Activated CD8-positive, alpha-beta memory T cell treated with anti-CD3 and anti-CD28 coated beads for 1 hour (primary cell): ENCODE measurements at places on chromosomes 4 and X.

- DNase-seq: no peak
These were observed 47.9 kb downstream of the TMEM131L start for GRCh38 chr4:153514001-153514526.

- no peak for DNase-seq
These were observed 246.2 kb upstream of the PITX2 start for GRCh38 chr4:110869114-110869513.

DNA sequence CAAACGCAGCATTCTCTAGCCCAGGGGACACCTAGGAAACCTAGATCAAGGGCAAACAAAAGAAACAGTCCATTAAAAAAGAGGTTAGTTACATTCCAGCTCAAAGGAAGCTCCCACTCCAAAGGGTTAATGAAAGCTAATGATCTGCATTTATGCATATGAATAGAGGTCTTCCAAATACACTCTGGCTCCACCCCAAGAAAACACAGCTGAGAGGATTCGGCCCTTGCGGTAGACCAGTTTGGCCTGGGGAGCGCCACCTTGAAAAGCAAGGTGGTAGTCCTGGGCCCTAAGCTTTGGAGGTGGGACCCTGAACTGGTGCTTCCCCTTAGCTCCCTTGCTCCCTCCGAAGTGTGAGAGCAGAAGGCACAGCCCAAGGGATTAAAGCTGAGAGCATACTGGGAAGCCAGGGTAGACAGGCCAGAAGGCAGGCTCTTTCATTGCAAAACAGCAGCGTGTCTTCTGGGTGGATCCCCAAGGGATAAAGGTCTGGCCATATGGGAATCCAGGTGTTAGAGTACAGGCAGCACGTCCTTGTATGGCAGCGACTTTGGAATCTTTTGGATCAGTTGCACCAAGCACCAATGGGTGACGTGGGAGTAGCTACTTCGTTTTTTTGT lies 3.7 kb downstream of the GABRQ start:
- no peak for DNase-seq

GRCh38 chr4:44086753-44087152 lies 361.9 kb downstream of the KCTD8 start:
- DNase-seq: no peak

- DNase-seq: no peak
These were observed 907 bp downstream of the LHFPL1 start for GRCh38 chrX:112678831-112679230.

- DNase-seq: no peak
These were observed 49.7 kb upstream of the PRKX start for GRCh38 chrX:3763111-3763510.

DNA sequence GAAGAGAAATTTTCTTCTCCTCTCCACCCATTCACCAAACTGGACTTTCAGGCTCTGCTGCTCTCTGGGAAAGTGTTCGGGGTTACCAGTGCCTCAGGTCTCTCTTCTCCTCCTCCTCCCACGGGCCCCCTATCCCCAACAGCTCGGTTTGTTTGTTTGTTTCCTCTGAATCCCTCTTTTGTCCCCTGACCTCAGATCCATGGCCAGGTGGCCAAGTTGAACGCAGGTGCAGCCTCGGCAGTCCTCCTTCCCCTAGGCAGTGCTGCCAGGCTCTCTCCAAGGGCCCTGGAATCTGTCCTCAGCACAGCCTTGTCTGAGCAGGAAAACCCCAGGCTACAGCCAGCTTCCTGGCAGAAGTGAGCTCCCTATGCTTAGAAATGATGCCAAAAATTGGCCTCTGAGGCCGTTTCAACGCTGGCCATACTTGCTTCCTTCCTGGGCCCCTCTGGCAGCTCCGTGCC lies 60.0 kb downstream of the FHDC1 start:
- DNase-seq: no peak

DNA sequence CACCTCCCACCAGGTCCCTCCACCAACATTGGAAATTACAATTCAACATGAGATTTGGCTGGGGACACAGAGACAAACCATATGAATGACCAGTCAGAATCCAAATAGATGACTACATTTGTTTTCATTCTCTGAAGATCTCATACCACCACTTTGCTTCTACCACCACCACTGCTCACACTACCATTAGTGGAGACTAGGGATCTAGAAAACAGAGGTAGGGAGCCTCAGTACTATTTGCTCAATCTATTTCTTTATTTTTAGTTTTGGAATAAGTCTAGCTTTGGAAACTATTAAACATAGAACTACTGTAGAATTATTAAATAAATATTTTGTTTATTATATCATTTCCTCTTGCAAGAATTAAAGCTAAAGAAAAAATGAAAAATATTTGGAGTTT lies 727.9 kb downstream of the CCSER1 start:
- DNase-seq: no peak

GRCh38 chrX:135345107-135345589 lies 35.9 kb downstream of the ETDC start:
- DNase-seq: no peak

GRCh38 chr4:28523681-28524190 lies 1663.1 kb downstream of the STIM2 start:
- DNase-seq: no peak

DNA sequence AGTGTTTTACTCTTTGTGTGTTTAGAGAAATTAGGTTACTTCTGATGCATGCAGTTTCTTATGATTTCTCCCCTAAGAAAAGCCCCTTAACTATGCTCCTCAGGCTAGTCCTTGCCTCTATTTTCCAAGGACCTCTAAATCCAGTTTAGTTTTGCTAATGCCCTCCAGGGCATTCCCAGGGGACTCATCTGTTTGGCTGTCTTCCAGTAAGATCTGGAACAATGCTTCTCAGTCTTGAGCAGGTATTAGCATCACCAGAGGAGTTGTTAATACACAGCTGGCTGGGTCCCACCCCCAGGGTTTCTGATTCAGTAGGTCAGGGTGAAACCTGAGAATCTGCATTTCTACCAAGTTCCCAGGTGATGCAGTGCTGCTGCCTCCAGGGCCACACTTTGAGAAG lies 56.9 kb downstream of the OTC start:
- no peak for DNase-seq

GRCh38 chr4:145011636-145012035 lies 86.4 kb downstream of the ANAPC10 start:
- no peak for DNase-seq

GRCh38 chr4:154329268-154329868 lies 162.2 kb downstream of the DCHS2 start:
- no peak for DNase-seq

DNA sequence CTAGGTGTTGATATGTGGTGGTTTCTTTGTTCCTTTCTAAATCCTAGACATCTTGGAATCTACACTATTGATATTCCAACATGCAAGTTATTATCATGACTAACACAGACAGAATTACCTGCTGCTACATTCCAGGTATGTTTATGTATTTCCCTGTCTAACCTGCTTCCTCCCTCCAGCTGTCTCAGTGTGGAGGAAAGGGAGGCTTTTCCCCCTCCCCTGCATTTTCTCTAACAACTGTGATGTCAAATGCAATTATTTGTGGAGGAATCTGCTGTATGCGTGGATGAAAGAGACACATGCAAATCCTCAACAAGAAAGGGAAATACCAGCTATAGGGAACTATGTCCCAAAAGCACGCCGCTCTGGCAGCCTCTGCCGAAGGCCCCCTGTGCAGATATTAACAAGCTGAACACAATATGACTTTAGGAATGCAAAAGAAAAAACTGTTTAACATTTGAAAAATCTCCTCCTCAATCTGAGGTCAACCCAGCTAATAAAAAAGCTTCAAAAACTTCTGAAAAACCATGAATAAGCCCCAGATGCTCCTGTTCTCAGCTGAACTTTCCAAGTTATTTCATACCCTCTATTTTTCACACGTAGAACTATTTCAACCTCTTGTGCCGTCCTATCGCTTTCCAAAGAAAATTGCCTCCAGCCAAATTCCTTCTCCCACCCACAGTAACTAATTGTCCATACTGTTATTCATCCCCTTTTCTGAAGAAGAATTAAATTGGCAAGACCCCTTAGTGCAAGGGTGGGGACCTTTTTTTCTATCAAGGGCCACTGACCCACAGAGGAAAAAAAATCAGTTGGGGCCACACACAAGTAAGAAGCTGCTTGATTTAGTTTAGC lies 225.1 kb upstream of the GPC4 start:
- DNase-seq: no peak

GRCh38 chr4:24473309-24473721 lies 111.0 kb downstream of the DHX15 start:
- DNase-seq: no peak

DNA sequence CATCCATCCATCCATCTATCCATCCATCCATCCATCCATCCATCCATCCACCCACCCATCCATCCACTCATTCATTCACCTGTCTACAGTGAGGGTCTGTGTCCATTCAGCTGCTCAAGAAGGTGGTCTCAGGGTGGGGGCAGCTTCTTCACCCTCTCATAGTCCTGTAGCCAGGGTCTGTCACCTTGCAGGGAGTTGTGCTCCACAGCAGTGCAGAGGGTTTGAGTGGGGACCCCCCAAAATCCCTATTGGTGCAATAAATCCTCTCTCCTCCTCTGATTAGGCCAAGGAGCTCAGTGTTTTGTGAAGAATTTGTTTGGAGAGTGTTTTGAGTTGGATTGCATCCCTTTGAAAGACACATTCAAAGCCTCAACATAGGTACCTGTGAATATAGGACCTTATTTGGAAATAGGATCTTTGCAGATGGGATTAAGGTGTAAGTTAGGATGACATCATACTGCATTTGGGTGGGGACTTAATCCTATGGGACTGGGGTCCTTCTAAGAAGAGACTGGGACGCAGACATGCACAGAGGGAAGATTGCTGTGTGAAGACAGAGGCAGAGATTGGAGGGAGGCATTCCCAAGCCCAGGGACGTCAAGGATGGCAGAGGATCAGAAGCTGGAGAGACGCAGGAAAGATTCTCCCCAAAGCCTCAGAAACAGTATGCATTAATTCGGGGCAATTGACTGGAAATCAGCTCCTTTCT lies 12.0 kb downstream of the P2RY8 start:
- no peak for DNase-seq

- no peak for DNase-seq
These were observed 37.7 kb upstream of the OCIAD2 start for GRCh38 chr4:48944252-48944651.

GRCh38 chr4:120555058-120555457 lies 367.5 kb downstream of the PRDM5 start:
- no peak for DNase-seq

DNA sequence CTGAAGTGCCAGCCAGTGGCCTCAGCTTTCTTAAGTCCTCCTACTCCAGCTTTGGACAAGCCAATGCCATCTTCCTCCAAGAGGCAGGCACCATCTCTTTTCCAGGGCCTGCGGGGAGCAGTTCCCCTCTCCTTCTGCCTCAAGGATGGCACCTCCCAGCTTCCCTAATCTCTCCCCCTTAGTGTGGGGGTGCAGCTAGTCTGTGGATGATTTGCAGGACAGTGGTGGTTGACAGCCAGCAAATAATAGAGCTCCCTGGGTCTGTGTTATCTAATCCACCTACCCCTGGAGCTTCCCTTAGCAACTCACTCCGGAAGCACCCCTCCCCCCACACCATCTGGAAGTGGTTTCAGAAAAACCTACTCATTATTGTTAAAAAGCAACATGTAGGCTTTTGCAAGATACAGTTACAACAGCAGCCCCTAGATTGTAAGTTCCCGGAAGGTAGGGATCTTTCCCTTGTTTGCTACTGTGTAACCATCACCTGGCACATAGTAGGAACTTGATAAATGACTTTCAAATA lies 247.1 kb downstream of the BCOR start:
- DNase-seq: no peak

- no peak for DNase-seq
These were observed 47.7 kb downstream of the EVC start for GRCh38 chr4:5758741-5759140.

DNA sequence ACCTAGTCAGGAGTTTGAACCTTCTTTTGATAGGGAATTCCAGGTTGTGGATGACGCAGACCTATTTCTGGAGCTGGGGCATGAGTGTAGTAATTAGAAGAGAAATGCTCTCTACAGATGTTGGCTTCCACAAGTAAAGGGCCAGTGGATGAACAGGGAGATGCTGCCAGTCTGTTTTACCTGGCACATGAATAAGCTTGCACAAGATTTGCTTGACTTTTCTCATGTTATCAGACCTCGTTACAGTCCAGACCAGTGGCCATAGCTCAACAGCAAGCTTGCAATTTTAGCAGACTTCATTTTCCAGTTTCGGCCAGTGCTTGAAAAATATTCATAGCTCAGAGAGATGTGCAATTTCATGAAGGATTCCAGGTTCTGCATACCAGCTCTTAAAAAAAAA lies 26.9 kb upstream of the SPANXB1 start:
- no peak for DNase-seq

GRCh38 chr4:8319061-8319460 lies 49.5 kb downstream of the HTRA3 start:
- DNase-seq: no peak

- no peak for DNase-seq
These were observed 130.7 kb downstream of the NR3C2 start for GRCh38 chr4:148311526-148311925.

DNA sequence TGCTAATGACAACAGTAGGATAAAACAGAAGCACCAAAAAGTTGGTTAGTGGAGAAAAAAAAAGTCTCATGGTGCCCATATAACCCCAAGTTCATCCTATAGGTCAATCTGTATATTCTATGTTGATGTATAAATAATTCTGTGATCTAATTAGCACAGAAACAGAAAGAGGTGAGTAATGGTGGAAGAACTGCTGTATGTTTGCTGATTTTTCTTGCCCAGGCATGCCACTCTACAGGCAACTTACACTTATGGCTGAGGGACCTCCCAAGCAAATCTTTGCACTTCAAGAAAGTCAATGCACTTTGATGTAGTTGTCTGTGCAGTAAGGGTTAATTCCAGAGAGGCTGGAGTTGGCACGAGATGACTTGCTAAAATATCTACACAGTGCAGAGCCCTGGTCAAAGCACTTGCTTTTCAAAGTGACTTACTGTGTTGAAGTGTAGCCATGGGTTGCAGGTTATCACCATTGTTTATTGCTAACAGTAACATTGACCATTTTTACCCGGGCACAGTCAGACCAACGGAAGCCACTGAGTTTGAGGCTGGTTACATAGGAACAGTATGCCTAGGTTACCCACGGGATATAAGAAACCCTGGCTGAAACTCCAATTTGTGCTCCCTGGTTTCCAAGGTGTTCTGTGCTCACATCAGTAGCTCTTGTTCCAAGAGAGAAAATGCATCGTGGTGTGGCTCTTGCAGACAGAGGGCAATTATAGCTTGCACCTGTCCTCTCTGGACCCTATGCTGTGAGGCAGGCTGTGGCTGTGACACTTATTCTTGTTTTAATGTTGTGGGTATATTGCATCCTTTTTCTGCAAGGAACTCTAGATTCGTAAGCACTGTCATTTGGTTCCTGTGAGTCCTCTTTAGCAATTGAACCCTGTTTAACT lies 141.3 kb upstream of the FTHL17 start:
- no peak for DNase-seq

DNA sequence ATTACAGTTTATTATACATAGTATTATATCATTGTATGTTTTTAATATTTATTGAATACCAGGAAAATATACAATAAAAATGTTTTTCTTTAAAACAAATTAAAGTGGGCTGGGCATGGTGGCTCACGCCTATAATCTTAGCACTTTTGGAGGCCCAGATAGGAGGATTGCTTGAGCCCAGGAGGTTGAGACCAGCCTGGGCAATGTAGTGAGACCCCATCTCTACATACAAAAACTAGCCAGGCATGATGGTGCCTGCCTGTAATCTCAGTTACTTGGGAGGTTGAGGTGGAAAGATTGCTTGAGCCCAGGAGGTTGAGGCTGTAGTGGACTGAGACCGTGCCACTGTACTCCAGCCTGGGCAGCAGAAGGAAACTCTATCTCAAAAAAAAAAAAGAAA lies 38.3 kb upstream of the PDS5A start:
- no peak for DNase-seq
